ENCODE measurements at places on chromosomes 3 and 15.

DNA sequence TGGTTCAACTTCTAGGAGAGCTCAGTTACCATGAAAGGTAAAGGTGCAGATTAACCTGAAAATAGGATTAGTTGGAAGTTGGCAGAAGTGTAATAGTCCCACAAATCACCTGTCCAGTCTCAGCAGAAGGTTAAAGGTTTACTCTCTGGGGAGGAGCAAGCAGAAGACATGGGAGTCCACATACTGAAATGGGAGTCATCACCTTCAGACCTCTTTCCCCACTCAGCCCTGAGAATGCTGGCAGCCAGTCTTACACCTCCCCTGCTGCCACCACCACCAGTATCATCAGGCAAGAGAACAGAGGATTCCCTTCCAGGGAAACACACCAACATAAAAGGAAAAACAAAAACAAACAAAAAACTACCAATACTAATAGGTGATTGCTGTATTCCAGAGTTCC lies 13.8 kb upstream of the PLA2G4D start:
- no peak for DNase-seq

- DNase-seq = no peak
These were observed 75.4 kb downstream of the C3orf85 start for GRCh38 chr3:109211941-109212340.

- DNase-seq = no peak
These were observed 19.2 kb upstream of the TKT start for GRCh38 chr3:53274938-53275605.

GRCh38 chr15:83115831-83116565 lies 8.6 kb downstream of the TM6SF1 start:
- no peak for DNase-seq

GRCh38 chr3:96538186-96538585 lies 276.2 kb upstream of the EPHA6 start:
- DNase-seq = no peak

- DNase-seq = no peak
These were observed 51.5 kb upstream of the SLCO2A1 start for GRCh38 chr3:134081211-134081610.

DNA sequence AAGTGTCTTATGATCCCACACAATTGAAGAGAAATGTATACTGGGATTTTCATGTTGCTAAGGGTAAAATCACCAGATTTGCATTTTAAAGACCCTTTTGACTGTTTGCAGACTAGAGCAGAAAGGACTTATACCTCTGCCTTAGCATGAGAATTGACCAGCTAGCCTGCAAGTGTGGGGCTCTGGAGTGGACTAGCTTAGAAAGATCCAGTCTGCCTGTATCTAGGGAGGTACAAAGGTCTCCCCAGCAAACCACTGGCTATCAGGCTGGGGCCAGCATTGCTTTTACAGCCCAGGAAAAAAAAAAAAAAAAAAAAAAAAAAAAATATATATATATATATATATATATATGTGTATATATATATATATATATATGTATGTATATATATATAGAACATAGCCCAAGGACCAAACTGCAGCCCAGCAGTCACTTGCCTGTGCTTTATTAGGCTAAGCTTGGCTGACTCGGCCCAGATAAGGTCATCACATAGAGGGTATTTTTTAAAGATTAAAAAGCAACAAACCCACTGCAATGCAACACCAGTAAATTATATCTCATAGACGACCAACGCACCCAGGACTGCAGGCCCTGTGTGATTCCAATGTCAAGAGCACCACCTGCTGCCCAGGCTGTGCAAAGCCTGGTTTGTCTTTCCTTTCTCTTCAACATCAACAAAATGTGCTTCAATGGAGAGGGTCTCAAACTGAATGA lies 63.7 kb downstream of the DCLK3 start:
- DNase-seq = no peak

- DNase-seq = no peak
These were observed 3.9 kb upstream of the FSIP1 start for GRCh38 chr15:39786447-39787056.

Data from activated CD4-positive, CD25-positive, alpha-beta regulatory T cell treated with anti-CD3 and anti-CD28 coated beads, Interleukin-2, amount 50 U/mL, for 16 hours (primary cell).